RPMI8226 (cell line): ENCODE measurements at places on chromosomes 12 and 14.

- DNase-seq, result no peak
These were observed 1.1 kb upstream of the DPPA3 start for GRCh38 chr12:7709969-7710675.

GRCh38 chr12:58416236-58416635, 474.9 kb downstream of the ATP23 start:
- no peak for DNase-seq

DNA sequence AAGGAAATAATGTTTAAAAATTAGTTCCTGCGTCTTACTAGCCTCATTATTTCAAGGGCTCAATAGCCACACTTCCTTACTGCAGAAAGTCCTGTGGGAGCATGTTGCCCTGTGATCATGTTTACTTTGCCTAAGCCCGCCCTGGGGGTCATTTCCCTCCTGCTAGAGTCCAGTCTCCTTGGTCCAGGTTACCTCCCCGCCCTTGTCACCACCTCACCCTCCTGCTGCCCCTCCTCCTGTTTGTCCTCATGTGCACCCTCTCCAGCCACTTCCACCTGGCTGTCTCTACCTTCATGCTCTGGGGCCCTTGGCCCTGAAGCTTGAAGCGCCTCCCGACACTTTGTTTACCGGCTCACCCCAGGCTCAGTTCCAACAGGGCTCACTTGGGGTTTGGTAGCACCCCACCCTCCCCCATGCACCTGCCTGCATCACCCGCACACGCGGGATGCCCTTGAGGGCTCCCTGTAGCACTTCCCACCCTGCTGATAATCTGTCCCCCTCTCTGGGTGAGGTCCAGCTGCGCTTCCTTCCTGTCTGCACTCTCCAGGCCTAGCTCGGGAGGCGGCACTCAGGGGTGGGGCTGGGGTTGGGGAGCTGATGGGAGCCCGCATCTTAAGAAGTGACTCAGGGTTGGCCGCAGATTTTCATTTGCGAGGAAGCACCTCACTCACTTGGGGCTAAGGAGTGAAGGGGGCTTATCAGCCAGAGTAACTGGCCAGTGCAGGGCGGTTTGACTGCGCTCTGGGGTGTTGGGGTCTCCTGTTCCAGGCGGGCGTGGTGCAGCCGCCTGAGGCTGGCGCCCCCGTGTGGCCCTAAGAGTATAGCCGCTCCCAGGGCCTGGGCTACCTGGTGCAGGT, 40.1 kb downstream of the SMIM41 start:
- DNase-seq, result peak; percentile 97

DNA sequence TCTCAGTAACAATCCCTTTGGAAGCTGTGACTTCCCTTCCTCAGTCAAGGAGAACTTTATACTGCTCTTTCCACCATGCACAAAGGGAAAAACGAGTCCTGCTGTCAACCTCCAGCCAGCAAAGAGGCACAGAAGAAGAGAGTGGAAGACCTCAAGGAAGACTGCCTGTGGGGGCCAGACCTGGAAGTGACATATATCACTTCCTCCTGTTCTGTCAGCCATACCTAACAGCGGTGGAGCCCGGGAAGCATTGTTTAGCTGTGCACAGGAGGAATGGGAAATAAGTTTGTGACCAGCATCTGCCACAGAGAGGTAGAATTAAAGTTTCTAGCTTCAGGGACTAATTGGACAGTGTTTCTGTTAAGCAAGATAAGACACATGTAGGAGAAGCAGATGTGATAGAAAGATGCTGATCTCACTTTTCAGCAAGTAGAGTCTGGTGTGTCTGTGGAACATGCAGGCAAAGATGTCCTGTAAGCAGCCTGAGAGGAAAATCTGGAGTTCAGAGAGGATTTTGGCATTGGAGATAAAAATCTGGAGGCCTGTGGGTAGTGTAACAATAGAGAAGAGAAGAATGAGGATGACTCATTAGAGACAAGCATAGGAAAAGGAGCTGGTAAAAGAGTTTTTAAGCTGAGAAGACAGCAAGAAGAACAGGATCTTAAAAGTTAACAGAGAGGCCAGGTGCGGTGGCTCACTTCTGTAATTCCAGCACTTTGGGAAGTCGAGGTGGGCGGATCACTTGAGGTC, 141.6 kb upstream of the CPSF6 start:
- DNase-seq, result no peak

- peak; percentile 28 for DNase-seq
These were observed 240.6 kb downstream of the CPNE8 start for GRCh38 chr12:38664661-38665269.

- DNase-seq, result peak; percentile 9
These were observed 171.4 kb downstream of the CRADD start for GRCh38 chr12:93848523-93849101.

- peak; percentile 82 for DNase-seq
These were observed at the start of gene ARL6IP4 for GRCh38 chr12:122980183-122981035. ARL6IP4 (plus strand) TSS chr12:122980681; CDS start chr12:122981140, 459 bp downstream.

- DNase-seq, result no peak
These were observed 240.3 kb upstream of the PELI2 start for GRCh38 chr14:55877942-55878341.

- peak; percentile 54 for DNase-seq
These were observed 1.4 kb downstream of the ACAD10 start for GRCh38 chr12:111687255-111687654.

GRCh38 chr12:111295176-111295575, 73.7 kb downstream of the PHETA1 start:
- no peak for DNase-seq

DNA sequence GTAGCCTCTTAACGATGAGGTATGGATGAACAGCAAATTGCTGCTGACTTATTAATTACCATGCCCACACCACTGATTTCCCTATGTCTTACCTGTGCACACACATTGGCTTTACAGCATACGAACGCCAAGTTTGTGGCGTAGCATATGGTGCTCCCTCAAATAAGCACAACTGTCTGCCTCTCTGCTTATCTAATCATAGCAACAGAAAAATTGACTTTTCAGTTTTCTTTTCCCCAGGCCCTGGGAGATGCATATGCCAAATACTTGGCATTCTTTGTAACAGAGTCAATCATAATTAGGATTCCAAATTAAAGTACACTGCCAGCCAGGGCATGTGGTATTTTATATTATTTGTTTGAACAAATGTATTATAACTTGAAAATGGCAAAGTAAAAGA, 625.5 kb downstream of the DIO2 start:
- DNase-seq, result no peak

GRCh38 chr14:94386085-94387031, 2.0 kb downstream of the SERPINA1 start:
- no peak for DNase-seq

DNA sequence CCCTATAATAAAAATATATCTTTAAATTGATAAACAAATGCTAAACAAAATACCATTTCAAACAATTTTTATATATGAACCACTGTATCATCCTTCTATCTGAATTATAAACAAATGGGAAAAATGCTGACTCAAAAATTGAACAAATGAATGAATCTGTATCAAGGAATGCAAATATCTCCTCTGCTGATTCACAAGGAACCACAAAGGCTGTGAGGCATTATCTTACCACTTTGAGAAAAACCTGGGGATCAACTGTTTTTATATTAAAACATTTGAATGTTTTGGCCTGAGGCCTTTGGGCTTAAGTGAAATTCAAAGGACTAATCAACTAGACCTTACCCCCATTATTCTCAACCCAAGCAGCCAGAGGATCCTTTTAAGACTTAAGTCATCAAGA, 86.3 kb downstream of the EML5 start:
- DNase-seq, result no peak

- DNase-seq, result no peak
These were observed 427 bp downstream of the SLC6A12 start for GRCh38 chr12:213527-213932.

DNA sequence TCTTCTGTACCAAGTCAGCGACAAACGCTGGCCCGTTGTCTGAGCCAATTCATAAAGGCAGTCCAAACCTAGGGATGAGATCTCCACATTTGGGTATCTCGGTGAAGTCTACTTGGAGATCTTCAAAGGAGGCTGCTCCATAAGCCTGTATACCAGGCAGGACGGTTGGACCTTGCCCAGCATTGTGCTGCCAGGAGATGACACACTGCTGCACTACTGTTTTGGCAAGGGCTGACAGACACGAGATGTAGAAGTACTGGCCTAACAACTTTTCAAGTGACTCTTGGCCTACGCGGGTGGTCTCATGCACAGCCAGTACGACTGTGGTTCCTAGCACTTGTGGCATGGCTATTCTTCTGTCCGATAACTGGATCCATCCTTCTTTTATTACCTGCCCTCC, 135.3 kb downstream of the SLC38A6 start:
- no peak for DNase-seq

DNA sequence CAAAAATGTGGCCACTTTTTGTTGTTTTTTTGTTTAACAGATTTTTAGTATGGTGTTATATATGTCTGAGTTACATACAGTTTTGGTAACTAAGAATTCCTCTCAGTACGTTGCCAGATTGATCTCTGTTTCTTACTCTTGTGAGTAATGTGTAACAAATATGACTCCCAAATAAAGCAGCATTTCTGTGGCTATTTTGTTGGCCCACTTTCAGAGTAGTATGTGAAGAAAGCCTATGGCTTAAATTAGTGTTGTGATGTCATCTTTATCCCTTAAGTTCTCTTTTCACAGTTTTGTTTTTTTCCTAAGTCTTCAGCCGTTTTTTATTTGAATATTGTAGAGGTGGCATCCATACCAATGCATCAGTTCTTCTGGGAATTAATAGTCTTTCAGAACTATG, 10.7 kb downstream of the PCNX4 start:
- no peak for DNase-seq

GRCh38 chr12:12097891-12098690, 27.4 kb downstream of the BCL2L14 start:
- DNase-seq, result no peak

GRCh38 chr14:29805415-29806123, 122.1 kb downstream of the PRKD1 start:
- DNase-seq, result peak; percentile 82

GRCh38 chr12:53948650-53949593, 5.8 kb upstream of the HOXC12 start:
- DNase-seq, result no peak

- DNase-seq, result no peak
These were observed 193.9 kb downstream of the AEBP2 start for GRCh38 chr12:19633194-19633593.

DNA sequence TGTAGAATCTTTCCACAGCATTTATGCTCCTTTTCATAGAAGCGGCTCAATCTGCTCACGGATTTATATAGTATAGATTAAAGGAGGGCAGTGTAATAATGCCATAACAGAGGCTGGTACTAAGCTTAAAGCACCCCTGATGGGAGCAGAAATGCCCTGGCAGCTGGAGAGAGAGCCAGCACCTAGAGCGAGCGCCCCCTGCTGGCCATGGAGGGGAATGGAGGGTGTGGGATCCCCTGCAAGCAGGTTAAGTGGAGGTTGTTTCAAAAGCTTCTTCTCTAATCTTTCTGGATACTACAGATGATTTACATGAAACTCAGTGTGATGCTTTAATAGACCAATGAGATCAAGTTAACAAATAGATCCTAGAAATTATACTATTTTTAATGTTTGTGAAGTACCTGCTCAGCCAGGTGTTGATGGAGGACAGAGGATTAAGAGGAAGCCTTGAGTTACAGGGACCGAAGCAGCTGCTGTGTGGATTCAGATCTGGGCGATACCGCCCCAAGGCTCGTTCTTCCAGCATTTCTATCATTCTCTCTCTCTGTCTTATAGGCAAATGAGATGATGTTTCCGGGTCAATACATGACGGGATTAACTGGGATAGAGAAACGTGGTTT, 1519.3 kb upstream of the TMEM132C start:
- peak; percentile 38 for DNase-seq

- no peak for DNase-seq
These were observed 13.2 kb upstream of the RIMBP2 start for GRCh38 chr12:130729344-130729743.

DNA sequence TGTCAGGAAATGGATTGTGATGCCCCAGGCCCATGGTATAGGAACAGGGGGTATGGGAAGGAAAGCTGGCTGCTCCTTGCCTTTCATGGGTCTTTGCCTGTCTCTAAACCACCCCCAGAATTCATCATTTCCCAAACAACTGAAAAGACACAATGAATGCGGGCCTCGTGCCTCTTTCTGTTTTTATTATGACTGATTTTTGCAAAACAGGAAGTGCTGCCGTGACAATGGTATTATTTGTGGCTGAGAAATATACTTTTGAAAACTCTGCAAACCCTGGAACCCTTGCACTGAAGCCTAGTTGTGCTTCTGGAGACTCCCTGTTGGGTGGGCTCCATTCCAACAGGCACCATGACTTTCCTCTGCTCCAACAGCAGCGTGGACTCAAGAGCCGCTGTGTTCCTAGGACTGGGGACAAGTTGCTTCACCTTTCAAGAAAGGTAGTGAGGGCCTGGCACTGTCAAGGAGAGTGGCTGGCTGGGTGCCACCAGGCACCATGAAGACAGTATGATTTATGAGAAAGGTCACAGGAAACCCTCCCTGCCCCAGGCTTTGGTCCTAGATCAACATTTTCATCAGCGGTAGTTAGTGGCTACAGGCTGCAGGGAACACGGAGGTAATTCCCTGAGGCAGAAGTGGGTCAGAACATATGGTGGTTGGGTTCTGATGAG, 4.8 kb upstream of the DGLUCY start:
- peak; percentile 62 for DNase-seq

DNA sequence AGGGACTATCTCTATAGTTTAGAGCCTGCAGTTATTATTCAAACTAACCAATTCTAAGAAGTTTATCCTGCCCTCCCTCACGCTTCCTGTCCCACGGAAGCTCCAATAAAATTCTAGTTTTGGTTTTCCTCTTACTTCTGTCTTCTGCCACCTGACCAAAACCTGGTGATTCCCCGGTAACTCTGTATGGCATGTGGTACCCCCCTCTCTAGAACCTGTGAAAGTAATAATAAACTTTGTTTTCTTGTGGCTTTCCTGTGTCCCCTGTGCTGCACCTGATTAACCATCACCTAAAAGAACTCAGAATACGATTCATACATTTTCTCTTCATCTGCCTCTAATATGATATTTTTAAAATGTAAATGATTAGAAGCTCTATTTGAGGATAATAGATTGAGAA, 379.8 kb downstream of the APAF1 start:
- DNase-seq, result no peak

DNA sequence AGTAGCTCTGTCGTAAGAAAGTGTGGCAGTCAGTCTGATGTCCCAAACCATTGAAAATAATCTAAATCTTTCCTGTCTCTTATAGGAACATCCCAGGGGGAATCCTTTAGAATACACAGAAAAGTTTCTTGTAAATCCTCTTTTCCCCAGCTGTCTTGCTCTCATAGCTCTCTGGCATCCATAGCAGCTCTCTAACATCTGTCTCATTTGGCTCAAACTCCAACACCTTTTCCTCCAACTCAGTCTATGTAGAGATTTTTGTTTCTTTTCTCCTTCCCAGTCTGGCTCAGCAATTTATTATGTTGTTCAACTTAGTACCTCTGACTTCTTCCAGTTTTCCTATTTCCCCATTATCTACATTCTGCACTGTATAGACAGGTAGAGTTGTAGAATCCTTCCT, 84.4 kb upstream of the NEDD1 start:
- no peak for DNase-seq

DNA sequence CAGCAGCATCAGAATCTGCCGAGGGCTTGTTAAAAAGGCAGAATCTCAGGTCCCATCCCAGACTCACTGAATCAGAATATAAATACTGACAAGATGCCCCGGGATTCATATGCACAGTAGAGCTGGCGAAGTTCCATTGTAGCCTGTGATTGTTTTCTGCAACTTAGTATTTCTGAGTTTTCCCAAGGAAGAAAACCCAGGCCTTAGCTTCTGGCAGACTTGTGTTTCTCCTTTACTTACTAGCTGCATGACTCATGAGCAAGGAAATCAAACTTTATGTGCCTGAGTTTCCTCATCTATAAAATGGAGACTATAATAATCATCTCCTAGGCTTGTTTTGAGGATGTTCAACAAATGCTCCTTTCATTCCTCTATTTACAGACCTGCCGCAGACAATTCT, 278.5 kb upstream of the PLEKHG7 start:
- no peak for DNase-seq
